Naive thymus-derived CD4-positive, alpha-beta T cell (primary cell): ENCODE measurements at places on chromosomes 11 and 22. TPM values are rescaled to one million over a fixed set of nuclear protein-coding genes. Genes with fewer than 3 reads are reported as not detected.

- no peak for DNase-seq
Measured at GRCh38 chr22:50683086-50683993, 10.7 kb downstream of the SHANK3 start.

DNA sequence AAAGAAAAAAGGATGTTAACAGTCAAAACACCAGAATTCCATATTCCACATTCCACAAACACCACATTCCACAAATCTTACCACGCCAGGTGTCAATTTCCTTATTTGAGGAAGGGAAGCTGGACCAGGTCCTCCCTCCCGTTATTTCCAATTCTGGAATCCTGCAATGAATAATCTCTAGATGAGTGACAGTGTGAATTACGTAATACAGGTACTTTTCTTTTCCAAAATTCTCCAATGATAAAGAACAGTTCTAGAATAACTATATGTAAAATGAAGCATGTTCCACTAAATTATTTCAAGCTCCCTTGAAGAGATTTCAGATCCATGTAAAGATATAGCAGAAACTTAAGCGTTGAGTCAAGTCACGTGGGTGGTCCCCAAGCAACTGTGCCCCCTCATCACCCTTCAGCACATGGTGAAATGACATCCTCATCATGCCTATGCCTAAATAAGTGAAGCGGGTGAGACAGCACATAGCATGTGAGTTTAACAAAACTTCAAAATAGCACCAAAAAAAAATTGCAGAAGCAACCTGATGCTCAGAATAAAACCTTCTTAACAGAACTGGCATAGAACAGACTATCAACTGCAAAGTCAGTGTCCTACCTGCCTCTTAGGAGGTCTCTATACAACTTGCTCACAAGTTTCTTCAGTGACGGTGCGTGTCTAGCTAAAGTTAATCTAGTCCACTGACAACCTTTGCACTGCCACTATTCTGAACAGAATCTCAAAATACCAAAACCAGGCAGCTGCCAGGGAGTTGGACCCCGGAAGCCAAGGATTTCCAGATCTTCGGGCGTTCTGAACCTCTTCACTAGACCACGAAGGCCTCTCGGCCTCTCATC is 876 bp downstream of the NFRKB start:
- DNase-seq = no peak

DNA sequence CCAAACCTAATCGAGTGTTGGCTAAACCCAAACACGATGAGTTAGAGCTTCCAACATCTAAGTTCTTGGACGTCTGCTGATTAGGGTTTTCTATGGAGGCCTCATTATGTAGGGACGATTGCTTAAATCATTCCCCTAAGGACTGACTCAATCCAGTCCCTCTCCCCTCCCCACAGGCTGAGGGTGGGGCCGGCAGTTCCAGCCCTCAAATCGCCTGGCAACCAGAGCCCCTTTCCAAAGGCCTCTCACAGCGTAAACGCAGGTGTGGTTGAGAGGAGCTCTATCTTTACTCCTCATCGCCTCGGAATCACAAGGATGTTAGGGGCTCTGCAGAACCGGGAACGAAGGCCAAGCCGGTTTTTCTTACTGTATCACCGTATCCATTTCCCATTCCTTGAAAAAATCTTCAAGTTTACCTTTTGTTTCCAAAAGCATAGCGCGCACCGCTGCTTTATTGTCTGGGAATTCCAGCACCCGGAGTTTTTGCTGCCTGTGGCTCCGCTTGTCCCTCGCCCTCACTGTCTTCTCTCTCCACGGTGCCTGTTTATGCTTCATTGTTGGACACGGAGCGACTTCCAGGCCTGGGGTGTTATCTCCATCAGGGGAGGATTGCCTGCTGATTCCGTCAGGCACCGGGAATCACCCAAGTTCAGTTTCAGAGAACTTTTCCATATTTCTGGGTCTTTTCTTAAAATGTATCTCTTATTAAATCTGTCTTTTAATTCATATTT is 13.8 kb upstream of the IFITM3 start:
- no peak for DNase-seq

- no peak for DNase-seq
Measured at GRCh38 chr22:25780673-25781072, 38.7 kb downstream of the MYO18B start.

- DNase-seq = no peak
Measured at GRCh38 chr11:130047141-130047540, 22.6 kb upstream of the APLP2 start.

- DNase-seq = no peak
Measured at GRCh38 chr11:76159983-76160661, 46.2 kb downstream of the WNT11 start.

- no peak for DNase-seq
Measured at GRCh38 chr11:125945011-125945796, 640 bp upstream of the VSIG10L2 start.

GRCh38 chr22:30185129-30185528 is 61.4 kb downstream of the LIF start:
- DNase-seq = no peak

GRCh38 chr11:82842019-82842418 is 58.2 kb downstream of the PRCP start:
- no peak for DNase-seq

GRCh38 chr11:92627615-92628256 is 341.7 kb upstream of the MTNR1B start:
- no peak for DNase-seq

DNA sequence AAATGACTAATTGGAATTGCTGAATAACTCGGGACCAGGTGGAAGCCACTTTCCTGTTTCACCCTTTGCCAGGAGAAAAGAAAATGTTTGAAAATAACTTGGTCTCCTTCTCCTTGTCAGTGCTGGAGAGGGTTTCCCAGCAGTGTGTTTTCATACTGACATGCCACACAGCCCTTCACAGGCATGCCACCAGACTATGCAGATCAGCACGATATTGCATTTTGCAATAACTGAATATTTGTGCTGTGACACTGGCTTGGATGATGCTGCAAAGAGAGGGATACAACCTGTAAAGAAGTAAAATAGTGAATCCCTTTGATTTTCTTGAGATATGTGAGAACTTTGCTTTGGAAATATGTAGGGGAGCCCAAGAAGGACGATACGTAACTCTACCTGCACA is 200.0 kb upstream of the NAV2 start:
- no peak for DNase-seq

DNA sequence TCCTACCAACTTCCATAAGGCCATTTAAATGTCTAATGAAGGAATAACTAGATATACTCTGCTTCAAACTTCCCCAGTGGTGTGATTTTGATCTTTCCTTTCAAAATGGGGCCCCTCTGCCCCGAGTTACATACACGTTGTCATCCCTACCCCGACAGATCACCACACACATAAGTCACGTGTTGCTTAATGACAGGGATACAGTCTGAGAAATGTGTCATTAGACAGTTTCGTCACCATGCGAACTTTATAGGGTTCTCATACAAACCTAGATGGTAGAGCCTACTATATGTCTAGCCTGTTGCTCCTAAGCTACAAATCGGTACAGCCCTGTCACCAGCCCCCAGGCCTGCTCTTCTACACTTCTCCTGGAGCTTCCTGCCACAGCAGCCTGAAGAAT is 49.8 kb upstream of the SCUBE2 start:
- DNase-seq = no peak

GRCh38 chr11:112016765-112017376 is 8.3 kb upstream of the DLAT start:
- DNase-seq = no peak

- no peak for DNase-seq
Measured at GRCh38 chr11:113690619-113691569, 15.2 kb downstream of the TMPRSS5 start.

GRCh38 chr11:131192628-131193027 is 177.8 kb upstream of the NTM start:
- DNase-seq = no peak

DNA sequence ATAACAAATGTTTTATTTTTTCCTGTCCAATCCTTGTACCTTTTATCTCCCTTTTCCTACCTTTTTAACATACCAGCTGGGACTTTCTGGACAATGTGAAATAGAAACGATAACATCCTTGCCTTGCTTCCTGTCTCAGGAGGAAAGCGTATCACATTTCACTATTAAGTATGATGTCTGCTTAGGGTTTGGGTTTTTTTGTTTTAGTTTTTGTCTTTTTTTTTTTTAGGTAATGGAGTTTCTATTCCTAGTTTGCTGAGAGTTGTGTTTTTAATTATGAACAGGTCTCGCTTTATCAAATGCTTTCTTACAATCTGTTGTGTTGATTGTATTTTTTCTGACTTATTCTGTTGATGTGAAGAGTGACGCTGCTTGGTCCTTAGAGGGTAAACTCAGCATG is 64.2 kb upstream of the KCNQ1OT1 start:
- DNase-seq = no peak

- no peak for DNase-seq
Measured at GRCh38 chr22:50208430-50208938, 7.7 kb downstream of the SELENOO start.

GRCh38 chr22:20147237-20147988 is 3.4 kb downstream of the CCDC188 start:
- DNase-seq = no peak

DNA sequence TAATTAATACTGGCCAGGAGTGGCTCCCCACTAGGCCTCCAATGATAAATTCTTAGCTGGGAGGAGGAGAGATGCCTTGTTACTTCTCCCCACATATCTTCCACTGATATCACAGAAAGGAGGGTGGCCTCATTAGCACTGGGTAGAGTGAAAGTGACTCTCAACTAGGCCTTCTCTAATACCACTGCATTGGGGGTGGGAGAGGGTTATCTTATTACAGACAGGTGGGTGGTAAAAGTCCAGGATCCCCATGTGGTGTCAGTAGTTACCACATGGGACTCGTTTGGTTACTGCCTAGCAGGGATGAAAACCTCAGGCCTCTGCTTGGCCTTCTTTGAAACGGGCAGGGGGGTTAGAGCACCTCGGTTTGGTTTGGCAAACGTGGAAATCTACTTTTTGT is 167.3 kb downstream of the UVRAG start:
- no peak for DNase-seq

- DNase-seq = no peak
Measured at GRCh38 chr11:129417458-129417857, 41.8 kb downstream of the BARX2 start.

- no peak for DNase-seq
Measured at GRCh38 chr11:93689240-93689639, 27.8 kb downstream of the CEP295 start.

DNA sequence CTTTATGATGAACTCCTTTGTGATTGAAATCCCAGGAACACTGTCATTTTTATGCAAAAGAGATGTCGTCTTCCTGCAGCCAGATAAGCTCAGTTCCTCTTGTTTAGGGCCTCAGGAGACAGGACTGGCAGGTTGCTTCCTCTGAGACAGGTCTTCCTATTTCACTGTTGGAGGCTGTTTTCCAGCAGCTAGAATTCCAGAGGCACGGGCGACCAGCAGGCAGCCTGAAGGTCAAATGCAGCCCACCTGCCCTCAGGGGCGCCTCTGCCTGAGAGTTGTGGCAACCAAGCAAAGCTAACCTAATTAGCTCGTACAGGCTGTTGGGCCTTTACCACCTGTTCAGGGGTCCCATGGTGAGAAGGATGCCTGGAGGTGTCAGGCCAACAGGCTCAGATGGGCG is 22.3 kb downstream of the SLC6A5 start:
- DNase-seq = no peak

DNA sequence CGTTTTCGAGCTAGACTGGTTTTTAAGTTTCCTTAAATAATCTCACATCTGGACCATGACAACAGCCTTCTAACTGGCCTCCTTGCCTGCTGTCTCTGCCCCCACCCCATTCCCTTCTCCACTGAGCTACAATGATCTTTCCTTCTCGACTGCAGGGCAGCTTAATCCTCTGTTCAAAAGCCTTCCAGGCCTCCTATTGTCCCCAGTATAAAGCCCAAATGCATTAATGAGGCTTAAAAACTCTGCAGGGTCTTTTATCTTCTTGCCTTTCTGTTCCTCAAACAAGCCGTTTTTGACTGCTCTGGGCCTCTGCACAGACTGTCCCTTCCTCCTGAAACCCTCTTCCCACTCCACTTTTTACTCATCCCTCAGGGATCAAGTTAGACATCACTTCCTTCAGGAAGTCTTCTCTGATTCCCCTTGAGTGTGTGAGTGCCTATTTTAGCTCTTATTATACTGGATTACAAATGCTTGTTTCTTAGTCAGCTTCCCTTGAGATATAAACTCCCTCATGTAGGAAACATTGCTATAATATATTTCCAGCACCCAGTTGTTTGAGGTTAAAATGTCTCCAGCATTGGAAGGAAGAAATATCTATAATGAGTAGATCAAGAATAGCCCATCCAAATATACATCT is 23.6 kb upstream of the PAMR1 start:
- no peak for DNase-seq

DNA sequence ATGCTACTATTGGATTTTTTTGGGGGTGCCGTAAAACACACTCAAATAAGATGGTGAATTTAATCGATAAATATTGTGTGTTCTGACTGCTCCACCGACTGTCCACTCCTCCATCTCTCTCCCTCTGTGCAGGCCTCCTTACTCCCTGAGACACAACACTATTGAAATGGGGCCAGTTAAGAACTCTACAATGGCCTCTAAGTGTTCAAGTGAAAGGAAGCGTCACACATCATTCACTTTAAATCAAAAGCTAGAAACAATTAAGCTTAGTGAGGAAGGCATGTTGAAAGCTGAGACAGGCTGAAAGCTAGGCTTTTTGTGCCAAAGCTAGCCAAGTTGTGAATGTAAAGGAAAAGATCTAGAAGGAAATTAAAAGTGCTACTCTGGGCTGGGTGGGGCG is 156.7 kb downstream of the CTTN start:
- DNase-seq = no peak

DNA sequence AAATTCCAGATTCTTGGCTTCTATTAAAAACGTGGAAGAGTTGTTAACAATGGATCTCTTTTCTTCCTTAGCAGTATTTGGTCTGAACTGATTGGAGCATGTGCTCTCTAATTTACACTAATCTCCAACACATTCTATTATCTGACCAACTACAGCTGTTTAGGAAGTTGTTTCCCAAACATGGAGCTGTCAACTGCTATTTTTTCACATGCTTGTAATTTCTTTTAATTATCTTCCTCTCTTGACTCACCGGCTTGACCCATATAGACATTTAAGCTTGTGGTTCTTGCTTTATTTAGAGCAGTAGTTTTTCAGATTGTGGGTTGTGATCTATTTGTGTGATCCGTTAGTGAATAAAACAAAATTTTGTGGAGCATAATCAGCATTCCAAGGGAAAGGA is 40.8 kb downstream of the CTNND1 start:
- DNase-seq = no peak

Gene PPP1R14B
- total RNA-seq = 20.1 TPM

Gene SCN2B
- not detected for total RNA-seq

Gene RIMBP3C
- 0.51 and 0.56 TPM in 2 replicates for total RNA-seq

Gene LRRC74B
- not detected in 2 replicates for total RNA-seq

Gene RIC3
- 45.4 TPM for total RNA-seq

Gene HORMAD2
- not detected for total RNA-seq

Gene MPZL3
- total RNA-seq = 17.0 TPM

Gene OR4D10
- total RNA-seq = not detected

Gene GGTLC3
- total RNA-seq = not detected

Gene APOBEC3H
- 2.7 TPM for total RNA-seq

Gene MN1
- total RNA-seq = 3.8 TPM

Gene PLEKHB1
- 54.5 TPM for total RNA-seq

Gene SCO2
- total RNA-seq = 12.0 TPM

Gene OR10A6
- not detected for total RNA-seq

Gene KIF18A
- 3.1 TPM for total RNA-seq

Gene CLP1
- 18.5 and 19.7 TPM in 2 replicates for total RNA-seq

Gene MUC5AC
- total RNA-seq = not detected
